Left kidney (tissue), 8 donors: ENCODE measurements at places on chromosomes 11 and 22. TPM values are rescaled to one million over a fixed set of nuclear protein-coding genes. Genes with fewer than 3 reads are reported as not detected.

GRCh38 chr11:112231952-112232351 lies 5.7 kb downstream of the PTS start:
- no peak for DNase-seq

- DNase-seq: no peak
Observed at GRCh38 chr22:21937041-21937820, 15.4 kb downstream of the PPM1F start.

FXYD6 gene
- polyA plus RNA-seq: 114 TPM

GRCh38 chr11:105867742-105868141 lies 154.3 kb downstream of the MSANTD4 start:
- DNase-seq: no peak

IL18 gene
- polyA plus RNA-seq: 9.9 TPM

DNA sequence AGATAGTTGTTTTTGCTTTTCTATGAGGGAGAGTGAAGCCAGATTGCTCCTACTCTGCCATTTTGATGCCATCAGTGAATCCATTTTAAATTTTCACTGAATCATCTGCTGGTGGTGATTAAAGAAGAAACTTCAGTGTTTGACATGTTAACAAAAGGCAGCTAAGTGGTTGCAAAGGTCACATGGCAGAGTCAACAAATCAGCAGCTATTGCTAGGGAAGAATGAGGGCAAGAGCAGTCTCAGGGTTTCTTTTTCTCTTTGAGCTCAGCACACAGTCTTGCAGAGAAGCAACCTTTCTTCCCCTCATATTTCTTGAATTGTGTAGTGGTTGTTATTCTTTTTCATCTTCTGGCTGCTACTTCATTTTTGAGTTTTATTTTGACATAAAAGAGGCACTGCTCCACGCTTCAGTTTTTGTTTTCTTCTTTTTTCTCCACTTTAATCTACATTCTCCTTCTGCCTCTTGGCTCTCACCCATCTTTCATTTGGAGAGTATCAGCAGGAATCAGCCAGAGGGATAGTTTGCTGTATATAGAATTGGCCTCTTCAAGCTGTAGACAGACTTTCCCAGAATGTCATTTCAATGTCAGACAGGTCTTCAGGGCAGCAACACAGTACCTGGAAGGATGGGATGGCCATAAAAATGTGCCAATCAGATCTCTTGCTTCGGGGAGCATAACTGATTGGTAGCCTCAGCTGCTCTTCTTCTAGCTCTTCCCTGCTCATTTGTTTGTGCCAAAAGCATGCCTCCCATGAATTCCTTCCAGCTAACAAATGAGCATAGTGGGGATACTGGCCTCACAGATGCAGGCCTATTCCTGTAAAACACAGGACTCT lies 153.9 kb downstream of the TRPC6 start:
- DNase-seq: no peak

- DNase-seq: no peak
Observed at GRCh38 chr11:35253237-35253636, 114.3 kb downstream of the CD44 start.

- no peak for DNase-seq
Observed at GRCh38 chr11:117830674-117831351, 6.3 kb upstream of the FXYD2 start.

GRCh38 chr11:111119751-111120150 lies 125.8 kb upstream of the POU2AF2 start:
- no peak for DNase-seq

DNA sequence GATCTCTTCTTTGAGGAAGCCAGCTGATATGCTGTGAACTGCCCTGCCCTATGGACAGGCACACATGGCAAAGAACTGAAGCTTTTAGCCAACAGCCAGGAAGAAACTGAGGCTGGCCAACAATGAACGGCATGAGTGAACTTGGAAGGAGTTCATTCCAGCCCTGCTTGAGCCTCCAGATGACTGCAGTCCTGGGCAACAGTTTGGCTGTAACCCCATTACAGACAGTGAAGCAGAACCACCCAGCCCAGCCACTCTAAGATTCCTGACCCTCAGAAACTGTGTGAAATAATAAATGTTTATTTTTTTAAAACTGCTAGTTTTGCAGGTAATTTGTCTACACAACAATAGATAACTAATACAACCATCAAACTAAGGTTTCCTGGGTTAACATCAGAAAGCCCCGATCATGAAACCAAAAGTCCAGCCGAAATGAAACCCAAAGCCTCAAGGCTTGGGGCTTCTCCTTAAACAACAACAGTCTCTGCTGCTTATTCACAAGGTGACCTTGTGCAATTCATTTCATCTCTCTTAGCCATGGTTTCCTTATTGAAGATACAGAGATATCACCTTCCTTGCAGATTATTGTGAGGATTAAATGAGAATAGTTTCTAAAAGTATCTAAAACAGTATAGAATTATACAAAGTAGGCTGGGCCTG lies 31.4 kb downstream of the PAK1 start:
- DNase-seq: no peak

GRCh38 chr11:81259471-81259870 lies 1474.2 kb downstream of the FAM181B start:
- DNase-seq: no peak

DNA sequence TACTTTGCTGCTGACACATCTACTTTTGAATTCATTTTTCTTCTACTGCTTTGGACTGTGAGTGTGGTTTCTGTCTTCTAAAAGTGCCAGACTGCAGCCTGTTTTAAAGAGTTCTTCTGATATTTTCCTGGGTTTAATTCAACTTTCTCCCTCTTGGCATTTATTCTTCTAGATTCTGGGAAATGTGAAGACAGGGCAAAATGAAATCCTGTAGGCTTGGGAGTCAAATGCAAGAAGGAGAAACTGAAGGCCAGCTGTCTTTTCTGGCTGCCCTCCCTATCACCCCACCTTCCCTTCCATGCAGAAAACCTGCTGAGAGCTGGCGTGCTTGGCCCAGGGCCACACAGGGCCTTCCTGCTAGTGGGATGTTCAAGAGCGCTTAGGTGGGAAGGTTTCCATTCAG lies 7.6 kb downstream of the ZNF70 start:
- DNase-seq: no peak

DNA sequence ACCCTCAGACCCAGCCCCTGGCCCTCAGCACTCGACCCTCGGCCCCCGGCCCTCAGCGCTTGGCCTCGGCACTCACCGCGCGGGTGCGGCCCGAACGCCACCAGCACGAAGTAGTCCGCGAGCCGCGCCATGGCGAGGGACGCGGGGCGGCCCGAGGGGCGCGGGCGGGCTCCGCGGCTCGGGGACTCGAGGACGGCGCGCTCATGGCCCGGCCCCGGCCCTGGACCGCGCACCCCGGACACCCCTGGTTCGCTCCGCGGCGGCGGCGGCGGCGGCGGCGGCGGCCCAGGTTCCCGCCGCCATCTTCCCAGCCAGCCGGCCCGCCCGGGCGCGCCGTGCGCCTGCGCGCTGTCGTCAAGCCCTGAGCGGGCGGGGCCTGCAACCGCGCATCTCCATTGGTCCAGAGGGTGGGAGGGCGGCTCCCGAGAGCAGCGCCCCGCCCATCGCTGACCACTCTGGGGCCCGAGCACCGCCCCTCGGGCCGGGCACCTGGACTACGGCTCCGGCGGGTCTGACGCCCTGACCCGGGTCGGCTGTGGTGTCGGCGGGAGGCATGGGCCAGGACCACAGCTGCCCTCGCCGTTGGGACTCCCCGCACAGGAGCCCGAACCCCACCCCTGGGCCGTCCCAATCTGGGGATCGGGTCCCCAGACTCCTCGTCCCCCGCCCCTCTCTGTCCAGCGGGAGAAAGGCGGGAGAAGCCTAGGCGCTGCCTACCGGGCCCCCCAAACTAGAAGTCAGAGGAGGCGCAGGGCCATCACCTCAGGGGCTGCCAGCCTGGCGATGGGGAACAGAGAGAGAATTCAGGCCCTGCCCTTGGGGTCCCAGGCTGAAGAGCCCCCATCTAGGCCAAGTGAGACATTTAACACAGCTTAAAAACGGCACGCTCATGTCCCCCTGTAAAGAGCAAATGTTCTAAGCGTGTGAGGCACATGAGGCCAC lies at the start of gene SBF1:
SBF1 (minus strand) TSS at position 326 of the 942 bp plus-strand sequence; CDS start at position 131, 195 bp downstream.
- peak; percentile 89 for DNase-seq

- DNase-seq: peak; percentile 33
Observed at GRCh38 chr11:128116885-128117284, 470.5 kb downstream of the ETS1 start.

- no peak for DNase-seq
Observed at GRCh38 chr11:107272561-107272960, 185.1 kb downstream of the CWF19L2 start.

- peak; percentile 42 for DNase-seq
Observed at GRCh38 chr22:36873614-36874308, 13.0 kb downstream of the NCF4 start.

DNA sequence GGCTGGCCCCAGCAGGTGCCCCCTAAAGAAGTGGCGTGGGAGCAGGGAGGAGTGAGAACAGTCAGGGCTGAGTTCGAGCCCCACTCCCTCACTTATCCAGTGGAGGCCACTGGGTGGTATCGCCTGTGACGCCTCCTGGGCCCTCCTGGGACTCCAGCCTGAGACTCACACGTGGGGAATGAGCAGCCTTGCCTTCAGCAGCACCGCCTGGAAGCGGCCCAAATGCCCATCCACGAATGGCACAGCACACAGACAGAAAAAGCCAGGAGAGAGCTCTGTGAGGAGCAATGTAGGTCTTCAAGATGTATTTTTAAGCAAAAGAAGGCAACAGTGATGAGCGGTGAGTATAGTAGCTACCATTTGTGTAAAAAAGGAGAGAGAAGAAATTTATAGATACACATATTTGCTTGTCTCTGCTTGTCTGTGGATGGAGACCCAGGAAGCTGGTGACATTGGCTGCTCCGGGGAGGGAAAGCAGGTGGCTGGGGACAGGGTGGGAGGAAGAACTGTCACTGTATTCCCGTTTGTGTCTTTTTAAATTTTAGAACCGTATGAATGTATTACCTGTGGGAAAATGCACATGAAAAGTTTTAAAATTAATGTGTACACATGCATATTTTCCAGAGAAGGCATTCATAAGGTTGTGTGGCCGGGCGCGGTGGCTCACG lies 13.2 kb downstream of the KCNJ4 start:
- no peak for DNase-seq

DNA sequence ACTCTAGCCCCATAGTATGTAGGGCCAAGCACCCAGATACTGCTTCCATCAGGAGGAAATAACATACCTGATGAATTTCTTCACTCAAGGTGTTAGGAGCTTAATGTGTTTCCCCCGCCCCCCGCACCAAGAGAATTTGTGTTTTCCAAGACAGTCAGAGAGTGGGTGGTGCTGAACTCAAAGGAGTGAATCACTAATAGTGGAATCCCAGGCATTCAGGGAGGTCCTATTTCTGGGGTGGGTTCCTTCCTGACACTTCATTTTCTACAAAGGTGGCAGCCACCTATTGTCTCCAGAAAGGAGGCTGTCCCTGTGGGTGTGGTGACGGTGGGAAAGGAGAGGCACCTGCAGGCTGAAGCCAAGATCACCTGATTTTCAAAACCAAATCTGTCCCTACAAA lies 50.8 kb upstream of the ELF5 start:
- no peak for DNase-seq
